ENCODE measurements at places on chromosomes 6 and 20.

- no peak for DNase-seq
Measured at GRCh38 chr20:49831770-49832631, 19.4 kb downstream of the SLC9A8 start.

DNA sequence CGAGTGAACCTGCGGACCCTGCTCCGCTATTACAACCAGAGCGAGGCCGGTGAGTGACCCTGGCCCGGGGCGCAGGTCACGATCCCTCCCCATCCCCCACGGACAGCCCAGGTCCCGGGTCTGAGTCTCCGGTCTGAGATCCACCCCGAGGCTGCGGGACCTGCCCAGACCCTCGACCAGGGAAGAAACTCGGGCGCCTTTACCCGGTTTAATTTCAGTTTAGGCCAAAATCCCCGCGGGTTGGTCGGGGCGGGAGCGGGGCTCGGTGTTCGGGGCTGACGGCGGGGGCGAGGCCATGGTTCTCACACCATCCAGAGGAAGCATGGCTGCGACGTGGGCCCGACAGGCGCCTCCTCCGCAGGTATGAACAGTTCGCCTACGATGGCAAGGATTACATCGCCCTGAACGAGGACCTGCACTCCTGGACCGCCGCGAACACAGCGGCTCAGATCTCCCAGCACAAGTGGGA is 46.9 kb upstream of the TRIM26 start:
- DNase-seq = no peak

- no peak for DNase-seq
Measured at GRCh38 chr6:3391902-3392458, 64.9 kb downstream of the SLC22A23 start.

GRCh38 chr20:4099905-4100675 is 84.7 kb upstream of the RNF24 start:
- DNase-seq = no peak

- DNase-seq = no peak
Measured at GRCh38 chr6:168741942-168742782, 301.2 kb downstream of the SMOC2 start.

- no peak for DNase-seq
Measured at GRCh38 chr6:113998811-113999210, 27.9 kb upstream of the HDAC2 start.

DNA sequence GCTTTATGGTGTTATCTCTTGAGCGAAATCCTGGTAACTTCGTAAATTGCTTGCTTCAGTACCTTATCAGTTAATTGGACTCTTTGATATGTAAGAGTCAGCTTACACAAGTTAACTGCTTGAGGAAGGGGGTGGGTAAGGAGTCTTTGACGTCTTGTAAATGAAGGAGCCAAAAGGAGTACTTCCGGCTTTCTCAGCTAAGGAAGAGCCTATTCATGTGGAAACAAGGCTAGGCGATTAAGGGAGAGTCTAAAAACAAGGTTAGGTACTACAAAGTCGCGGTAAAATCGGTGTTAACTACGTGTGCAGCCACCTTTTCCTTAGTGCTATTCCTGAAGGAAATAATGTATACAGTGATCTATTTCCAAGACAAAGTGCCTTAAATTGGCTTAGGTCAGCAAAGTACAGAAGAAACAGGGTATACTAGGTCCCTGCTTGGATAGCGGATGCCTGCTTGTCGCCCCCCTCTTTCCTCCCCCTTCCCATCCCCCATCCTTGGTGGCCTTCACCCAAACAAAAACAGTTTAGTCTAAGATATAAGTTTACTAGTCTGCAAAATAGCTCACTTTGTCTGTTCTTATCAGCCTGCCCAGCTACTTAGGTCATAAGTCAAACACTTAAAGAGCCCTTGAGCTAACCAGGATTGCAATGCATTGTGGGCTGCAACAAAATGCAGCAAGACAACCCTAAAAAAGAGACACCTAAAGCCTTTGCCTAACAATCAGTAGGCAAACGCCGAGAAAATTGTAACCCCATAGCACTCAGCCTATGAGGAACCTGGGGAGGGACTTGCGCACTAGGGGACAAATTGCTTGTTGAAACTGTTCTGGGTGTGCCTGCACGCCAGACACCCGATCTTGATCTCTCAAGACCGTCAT is 147.3 kb downstream of the TRIM27 start:
- no peak for DNase-seq

GRCh38 chr6:139164001-139164400 is 29.1 kb downstream of the HECA start:
- DNase-seq = no peak

DNA sequence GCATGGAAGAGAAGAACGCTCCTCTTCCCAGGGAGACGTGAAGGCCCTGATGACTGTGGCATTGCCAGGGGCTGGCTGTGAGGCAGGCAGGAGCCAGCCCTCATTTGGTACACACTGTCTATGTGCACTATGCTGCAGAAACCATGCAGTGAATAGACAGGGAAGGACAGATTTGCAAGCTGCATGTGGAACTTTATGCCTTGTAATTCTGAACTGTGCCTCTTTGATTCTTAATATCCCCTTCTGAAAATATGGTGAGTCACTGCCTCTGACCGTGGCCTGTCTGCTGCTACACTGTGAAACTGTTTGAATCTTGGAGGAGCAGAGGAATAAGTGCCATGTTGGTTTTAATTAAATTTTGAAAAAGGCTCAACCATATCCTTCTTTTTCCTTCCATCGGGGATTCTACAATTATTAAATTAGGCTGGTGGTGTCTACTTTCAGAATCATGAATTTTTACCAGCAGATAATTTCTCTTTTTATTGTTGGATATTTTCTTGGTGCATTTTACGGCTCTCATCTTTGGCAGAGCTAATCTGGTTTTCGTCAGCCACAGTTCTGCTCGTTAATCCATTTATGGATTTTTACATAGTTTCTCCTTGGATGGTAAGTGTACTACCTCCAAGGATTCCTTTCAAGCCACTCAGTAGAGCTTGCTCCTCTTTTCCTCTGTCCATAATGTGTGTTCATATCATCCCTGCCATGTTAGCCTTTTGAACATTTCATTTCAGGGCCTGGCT is 301.0 kb upstream of the SLC35B3 start:
- DNase-seq = no peak

GRCh38 chr6:22583927-22584326 is 14.6 kb downstream of the HDGFL1 start:
- no peak for DNase-seq

GRCh38 chr6:85298553-85298952 is 151.3 kb upstream of the NT5E start:
- DNase-seq = no peak

- DNase-seq = no peak
Measured at GRCh38 chr6:50145125-50145524, 95.4 kb upstream of the DEFB112 start.

GRCh38 chr20:58014628-58015315 is 213.7 kb downstream of the ANKRD60 start:
- no peak for DNase-seq

GRCh38 chr20:33947709-33948295 is 45.9 kb upstream of the RALY start:
- DNase-seq = peak; percentile 88

GRCh38 chr6:21885532-21886114 is 292.1 kb downstream of the SOX4 start:
- no peak for DNase-seq

DNA sequence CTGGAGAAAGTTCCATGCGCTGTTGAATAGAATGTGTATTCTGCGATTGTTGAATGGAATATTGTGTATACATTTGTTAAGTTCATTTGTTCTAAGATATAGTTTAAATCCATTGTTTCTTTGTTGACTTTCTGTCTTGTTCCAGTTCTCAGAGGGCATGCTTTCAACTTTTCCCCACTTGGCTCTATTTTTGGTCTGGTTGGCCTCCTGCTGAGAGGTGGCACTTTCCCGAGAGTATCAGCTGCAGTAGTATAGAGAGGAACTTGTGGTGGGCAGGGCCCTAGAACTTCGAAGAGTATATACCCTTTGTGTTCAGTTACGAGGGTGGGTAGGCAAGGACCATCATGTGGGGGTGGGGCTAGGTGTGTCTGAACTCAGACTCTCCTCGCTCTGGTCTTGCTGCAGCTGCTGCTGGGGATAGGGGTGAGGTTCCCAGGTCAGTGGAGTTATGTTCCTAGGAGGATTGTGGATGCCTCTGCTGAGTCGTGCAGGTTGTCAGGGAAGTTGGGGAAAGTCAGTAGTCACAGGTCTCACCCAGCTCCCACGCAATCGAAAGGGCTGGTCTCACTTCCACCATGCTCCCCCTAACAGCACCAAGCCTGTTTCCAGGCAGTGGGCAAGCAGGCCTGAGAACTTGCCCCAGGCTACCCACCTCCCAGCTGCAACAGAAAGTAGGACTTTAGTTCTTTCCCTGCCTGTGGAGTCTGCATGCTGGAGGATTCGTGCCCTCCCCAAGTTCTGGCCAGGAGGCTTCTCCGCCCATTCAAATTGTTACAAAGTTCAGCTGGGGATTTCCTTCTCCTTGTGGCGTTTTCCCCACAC is 118.9 kb upstream of the SSTR4 start:
- DNase-seq = no peak

GRCh38 chr6:132072271-132072670 is 121.1 kb upstream of the CCN2 start:
- DNase-seq = no peak

DNA sequence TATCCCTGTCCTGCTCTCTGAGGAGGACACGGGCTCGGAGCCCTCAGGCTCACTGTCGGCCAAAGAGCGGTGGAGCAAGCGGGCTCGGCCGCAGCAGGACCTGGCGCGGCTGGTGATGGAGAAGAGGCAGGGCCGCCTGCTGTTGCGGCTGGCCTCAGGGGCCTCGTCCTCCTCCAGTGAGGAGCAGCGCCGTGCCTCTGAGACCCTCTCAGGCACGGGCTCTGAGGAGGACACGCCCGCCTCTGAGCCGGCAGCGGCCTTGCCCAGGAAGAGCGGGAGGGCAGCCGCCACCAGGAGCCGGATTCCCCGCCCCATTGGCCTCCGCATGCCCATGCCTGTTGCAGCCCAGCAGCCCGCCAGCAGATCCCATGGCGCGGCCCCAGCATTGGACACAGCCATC is 14.2 kb upstream of the SLC22A7 start:
- no peak for DNase-seq

DNA sequence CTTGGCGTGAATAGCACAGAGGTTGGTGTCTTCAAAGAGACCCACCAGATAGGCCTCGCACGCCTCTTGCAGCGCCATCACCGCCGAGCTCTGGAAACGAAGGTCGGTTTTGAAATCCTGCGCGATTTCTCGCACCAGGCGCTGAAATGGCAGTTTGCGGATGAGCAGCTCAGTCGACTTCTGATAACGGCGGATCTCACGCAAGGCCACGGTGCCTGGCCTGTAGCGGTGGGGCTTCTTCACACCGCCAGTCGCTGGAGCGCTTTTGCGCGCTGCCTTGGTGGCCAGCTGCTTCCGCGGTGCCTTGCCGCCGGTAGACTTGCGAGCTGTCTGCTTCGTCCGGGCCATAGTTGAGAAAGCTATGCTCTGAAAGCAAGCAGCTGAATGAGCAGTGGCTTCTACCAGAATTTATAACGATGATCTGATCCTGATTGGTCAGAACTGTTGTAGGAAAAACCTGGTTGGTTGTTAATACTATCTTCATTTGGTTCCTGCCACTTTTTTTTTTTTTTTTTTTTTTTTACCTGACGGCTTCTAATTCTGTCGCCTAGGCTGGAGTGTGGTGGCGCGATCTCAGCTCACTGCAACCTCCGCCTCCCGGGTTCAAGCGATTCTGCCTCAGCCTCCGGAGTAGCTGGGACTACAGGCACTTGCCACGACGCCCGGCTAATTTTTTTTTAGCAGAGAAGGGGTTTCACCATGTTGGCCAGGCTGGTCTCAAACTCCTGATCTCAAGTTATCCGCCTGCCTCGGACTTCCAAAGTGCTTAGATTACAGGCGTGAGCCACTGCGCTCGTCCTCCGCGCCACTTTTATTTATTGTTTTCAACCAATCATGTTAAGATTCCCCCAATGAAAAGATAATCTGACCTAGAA is 21.5 kb downstream of the OR2B2 start:
- DNase-seq = peak; percentile 82

GRCh38 chr6:149316740-149317643 is 520 bp upstream of the TAB2 start:
- DNase-seq = peak; percentile 59

DNA sequence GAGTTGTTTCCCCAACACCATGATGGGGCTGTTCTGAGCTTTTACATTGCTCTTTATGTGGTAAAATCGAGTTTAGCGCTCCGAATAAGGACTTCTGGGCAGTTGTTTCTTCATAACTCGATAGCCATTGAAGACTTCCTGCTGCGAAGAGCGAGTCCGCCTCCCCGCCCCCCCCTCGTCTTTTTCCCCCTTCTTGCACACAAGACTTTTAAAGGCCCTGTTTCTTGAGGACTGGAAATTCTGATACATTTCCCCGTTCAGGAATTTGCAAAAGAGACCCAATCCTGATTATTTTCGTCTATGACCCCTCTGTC is 1.5 kb upstream of the CITED2 start:
- DNase-seq = no peak

GRCh38 chr20:20780127-20780824 is 67.8 kb upstream of the RALGAPA2 start:
- no peak for DNase-seq

GRCh38 chr6:20661721-20662120 is 127.5 kb downstream of the CDKAL1 start:
- no peak for DNase-seq

DNA sequence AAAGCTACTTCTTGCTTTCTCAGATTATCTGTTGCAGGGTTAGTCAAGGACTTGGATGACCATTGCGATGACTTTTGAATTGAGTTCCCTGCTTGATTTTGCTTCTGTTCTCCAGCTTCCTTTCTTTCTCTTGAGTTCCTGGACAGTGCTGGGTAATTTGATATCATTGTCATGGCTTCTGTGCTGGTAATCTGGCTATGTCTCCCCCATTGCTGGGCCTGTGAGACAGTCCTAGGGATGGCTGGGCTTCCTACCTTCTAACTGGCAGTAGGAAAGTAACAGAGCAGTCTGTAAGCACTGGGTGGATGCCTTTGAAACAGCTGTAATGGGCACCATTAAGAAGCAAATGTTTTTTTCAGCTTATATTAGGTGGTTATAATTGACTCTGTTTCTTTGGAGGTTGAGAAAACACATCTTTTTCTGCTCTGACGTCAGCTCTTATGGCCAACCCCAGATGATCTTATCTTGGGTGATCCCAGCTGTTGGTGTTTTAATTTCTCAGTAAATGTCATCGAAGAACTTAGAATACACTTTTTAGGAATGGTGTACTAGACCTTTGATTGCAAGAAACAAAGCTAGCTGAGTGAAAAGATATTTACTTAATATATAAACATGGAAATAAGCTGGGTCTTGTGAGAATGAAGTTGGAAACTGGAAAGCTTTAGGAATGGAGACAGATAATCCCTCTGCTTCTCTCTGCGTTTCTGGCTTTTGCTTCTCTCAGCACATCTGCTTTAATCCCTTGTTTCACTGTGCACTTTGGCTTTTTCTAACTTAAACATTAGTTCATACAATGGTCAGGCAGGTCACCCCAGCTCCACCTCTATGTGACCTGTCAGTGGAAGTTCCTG is 195.0 kb upstream of the MAN1A1 start:
- DNase-seq = no peak

DNA sequence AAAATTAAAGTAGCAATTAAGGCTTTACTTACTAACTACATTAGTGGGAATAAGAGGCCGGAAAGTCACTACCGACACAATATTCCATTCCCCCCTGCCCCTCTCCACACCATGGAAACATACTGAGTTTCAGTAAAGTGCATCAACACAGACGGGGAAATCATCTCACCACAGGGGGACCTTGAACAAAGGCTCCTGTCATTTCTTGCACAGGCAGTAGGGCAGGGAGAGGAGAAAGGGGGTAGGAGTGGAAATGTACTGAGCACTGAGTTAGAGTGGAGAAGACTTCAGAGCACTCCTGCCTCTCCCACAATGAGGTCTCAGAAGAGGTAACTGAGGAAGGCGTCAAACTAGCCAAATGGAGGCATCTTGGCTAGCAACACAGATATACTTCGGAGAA is 1426.9 kb upstream of the EYS start:
- DNase-seq = no peak

All from CMK (cell line).